ENCODE measurements at places on chromosomes 2 and 18.

DNA sequence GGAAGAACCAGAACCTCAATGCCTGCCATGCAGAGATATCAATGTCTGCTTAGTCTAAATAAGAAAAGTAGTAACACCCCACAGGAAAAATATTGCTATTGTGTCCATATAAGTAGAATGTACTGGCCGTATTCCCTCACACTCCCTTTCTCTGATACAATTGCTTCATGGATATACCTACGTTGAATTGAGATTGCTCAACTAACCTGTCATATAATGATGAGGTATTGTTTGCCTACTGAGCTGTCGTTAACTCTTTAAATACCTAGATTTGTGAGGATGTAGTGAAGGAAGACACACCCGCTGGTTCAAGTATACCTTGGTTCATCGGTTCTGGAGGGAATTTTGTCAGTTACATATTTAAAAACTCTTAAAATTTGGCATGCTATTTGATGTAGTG lies 480.7 kb upstream of the TCF4 start:
- DNase-seq = no peak

GRCh38 chr2:62415019-62415431 lies 91.0 kb downstream of the TMEM17 start:
- no peak for DNase-seq

- no peak for DNase-seq
Observed at GRCh38 chr18:37561986-37562385, 3.6 kb downstream of the CELF4 start.

GRCh38 chr2:11396467-11397445 lies 52.3 kb upstream of the ROCK2 start:
- DNase-seq = no peak

DNA sequence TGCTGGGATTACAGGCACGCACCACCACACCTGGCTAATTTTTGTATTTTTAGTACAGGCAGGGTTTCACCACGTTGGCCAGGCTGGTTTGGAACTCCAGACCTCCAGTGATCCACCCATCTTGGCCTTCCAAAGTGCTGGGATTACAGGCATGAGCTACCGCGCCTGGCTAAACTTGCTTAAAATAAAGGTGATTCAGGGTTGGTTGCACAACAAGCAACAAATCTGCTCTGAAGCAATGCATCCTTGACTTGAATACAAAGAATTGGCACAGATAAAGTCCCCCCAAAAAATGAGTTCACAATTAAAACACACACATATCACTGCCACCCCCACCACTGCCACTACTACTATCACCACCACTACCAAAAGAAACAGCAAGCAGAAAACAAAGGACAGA lies 34.9 kb downstream of the CCDC88A start:
- no peak for DNase-seq

- DNase-seq = no peak
Observed at GRCh38 chr18:65938592-65939372, 188.0 kb downstream of the CDH7 start.

GRCh38 chr2:132677661-132678060 lies 7.7 kb upstream of the LYPD1 start:
- no peak for DNase-seq

DNA sequence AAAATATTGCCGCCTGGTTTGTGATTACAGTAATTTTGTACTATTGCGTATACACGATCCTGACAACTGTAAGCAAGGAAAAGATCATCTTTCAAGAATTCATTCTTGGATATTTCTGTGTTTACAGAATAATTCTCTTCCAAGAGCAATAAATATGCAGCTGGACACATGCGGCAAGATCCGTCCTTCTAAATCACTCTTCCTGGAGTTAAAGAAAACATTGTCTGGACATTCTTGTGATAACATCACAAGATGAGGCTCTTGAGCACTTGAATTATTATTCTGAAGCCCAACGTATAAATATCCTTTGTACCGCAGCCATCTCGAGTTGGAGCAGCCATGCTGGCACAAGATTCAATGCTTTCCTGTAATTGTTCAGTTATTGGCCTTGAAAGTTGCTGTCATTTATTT lies 9.9 kb downstream of the FHL2 start:
- no peak for DNase-seq

DNA sequence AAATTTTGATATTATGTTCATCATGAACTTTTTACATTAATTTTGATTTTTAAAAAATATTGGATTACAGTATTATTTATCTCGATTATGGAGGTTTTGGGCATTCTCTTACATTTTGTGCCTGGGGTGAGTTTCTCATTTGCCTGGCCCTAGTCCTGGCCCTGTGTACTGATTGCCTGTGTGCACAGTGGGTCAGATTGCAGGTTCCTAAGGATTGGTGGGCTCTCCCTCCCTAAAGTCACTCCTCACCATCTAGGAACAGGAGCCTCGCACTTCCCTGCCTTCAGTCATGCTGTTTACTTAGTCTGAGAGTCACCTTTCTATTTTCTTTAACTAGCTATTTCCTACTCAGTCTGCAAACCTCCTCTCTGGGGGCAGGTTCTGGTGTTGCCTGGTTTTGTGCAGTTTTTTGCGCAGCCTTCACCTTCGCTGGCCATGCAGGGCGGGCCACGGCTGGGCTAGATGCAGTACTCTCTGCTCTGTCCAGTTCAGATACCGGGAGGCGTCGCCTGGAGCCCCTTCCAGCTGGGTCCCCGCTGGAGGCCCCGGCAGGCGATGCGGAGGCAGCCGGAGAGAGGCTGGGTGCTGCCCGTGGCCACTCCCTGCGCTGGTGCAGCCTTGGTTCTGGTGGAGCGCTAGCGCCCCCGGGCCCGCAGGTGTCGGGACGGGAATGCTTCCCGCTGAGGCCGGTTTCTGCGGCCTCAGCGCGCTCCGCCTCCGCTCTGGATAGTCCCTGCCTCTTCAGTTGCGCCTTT lies 23.3 kb upstream of the MC5R start:
- DNase-seq = peak; percentile 25

GRCh38 chr18:26555804-26556553 lies 7.6 kb upstream of the KCTD1 start:
- no peak for DNase-seq

GRCh38 chr18:74856434-74856833 lies 258.8 kb downstream of the ZNF407 start:
- DNase-seq = no peak

- no peak for DNase-seq
Observed at GRCh38 chr2:170843656-170844055, 27.0 kb downstream of the GAD1 start.

DNA sequence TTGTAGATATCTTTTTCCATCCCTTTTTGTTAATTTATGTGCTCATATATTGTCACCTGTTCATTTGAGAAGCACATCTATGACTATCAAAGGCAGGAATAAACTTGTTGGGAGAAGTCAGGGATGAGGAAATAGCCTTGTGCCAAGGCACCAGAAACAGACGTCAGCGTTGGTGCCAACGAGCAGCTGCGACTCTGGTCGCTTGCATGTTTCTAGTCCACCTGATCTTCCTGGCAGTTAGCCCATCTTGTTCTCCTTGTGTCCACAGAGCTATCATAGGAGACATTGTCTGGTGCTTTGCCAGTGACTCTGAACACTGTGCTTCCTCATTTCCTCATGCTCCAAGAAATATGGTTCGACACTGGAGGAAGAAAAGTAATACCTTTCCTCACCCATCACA lies 374.4 kb downstream of the PTPRM start:
- DNase-seq = no peak

DNA sequence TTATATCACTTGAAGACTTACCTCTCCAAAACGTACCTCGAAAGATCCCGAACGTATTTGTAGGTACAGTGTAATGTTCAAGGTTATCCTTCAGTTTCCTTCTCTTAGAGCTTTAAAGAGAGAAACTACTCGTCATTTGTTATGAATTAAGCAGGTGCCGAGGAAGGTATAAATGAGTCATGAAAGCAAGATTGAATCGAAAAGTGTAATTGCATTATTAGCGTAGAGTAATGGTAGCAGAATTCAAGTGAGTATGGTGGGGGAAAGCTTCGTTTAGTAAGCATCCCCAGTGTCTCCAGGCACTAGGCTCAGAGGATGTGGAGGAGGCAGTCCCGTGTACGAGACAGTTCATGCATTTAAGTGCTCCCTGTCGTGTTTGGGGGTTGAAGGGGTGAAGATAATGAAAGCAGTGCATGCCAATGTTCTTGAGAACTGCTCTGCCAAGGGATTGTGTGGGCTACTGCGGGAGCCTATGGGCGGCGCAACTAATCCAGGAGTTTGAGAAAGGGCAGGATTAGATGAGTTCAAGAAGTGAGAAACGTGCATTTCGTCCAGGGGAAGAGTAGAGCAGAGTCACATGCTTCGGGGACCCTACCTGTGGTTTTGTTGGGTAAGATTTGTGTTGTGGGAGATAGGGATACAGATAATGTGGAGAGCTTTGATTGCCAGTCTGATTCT lies 858 bp downstream of the POLR1B start:
- peak; percentile 11 for DNase-seq

DNA sequence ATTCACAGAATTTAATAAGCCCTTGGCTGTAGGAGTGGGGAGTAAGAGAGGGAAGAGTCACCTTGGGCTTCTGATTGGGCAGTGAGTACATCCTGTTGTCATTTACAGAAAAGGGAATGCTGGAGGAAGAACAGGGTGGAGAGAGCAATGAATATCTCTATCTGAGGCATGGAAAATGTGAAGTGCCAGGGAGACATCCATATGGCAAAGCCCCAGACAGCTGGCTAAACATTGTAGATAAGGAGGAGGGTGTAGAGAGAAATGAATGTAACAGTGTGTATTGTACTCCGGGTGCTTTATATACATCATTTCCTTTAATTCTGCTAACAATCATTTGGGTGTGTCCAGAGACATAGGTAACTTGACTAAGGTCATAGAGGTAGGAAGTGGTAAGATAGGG lies 103.5 kb downstream of the UPP2 start:
- DNase-seq = no peak

DNA sequence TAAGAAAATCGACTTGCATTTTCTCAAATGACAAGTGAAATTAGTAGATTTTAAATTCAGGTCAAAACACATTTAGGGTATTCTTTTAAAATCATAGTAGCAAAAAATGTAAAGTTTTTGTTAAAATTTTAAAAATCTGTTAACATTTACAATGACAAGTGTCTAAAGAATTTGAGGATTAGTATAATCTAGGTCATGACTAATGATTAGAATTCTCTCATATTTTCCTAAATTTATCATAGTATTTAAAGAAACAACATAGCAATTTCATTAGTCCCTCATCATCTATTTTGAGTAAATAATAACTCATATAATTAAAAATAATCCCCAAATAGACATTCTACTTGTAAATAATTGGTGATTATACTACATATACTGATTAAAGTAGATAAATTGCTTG lies 23.6 kb downstream of the THUMPD2 start:
- DNase-seq = no peak

DNA sequence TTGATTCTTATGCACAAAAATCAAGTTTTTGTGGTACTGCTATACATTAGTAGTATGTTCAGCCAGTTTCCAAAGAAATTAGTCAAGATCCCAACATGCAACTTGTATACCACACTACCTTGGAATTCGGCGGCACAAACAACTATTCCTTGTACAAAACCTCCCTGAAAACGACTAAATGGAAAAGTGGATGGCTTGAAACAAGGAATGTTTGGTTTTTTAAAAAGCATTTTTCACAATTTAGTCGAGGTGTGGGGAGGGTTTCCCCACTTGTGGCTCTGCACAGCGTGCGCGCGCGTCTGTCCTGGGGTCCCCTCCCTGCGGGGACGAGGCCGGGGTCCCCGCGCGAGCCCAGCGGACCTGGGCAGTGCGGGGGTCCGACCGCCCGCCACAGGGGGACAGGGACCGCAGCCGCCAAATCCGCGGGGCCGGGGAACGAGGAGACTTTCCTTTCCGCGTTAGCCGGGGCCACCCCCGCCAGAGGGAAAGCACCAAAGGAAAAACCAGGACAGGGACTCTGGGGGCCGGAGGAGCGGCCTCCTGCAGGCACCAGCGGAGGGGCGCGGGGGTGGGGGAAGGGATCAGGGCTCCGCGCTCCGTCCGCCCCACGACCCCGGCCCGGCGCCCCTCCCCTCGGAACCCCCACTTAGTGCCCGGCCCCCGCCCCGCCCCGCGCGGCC lies 534 bp upstream of the SOCS6 start:
- no peak for DNase-seq

DNA sequence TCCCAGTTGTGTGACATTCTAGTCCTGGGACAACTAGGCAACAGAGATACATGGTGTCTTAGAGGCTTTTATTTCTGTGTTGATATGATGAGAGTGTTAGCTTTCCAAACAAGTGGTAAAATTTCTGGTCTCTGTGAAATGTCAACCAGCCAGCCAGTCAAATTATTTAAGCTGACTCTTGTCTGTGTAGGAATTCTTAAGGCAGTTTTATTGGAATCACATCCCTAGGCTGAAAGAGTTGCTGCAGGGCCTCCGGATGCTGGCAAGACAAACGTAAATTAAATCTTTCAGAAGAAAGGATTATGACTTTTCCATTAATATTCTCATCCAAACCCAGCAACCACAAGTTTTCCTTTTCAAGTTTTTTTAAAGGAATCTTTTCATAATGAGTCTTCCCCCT lies 44.6 kb downstream of the SERPINB7 start:
- no peak for DNase-seq
